Temporal lobe (tissue), 4 donors: ENCODE measurements at places on chromosomes 12 and 14. TPM values are rescaled to one million over a fixed set of nuclear protein-coding genes. Genes with fewer than 3 reads are reported as not detected.

The RPGRIP1 gene
- not detected for total RNA-seq

The DIO3 gene
- total RNA-seq, result 0.49 TPM

The SOS2 gene
- total RNA-seq, result 65.6 TPM

The KIF26A gene
- total RNA-seq, result 9.1 TPM

The PYGL gene
- total RNA-seq, result 8.1 TPM

The CCDC177 gene
- 4.2 TPM for total RNA-seq

The HOXC10 gene
- not detected for total RNA-seq

The C14orf93 gene
- 3.2 TPM for total RNA-seq

The DAO gene
- total RNA-seq, result not detected

The PCBP2 gene
- 259 TPM for total RNA-seq

The EML5 gene
- total RNA-seq, result 20.7 TPM

The NOC4L gene
- total RNA-seq, result 6.9 TPM

The SLCO1B1 gene
- not detected for total RNA-seq

The PXMP2 gene
- 21.9 TPM for total RNA-seq

The HDAC7 gene
- 10.8 TPM for total RNA-seq

The APOF gene
- total RNA-seq, result not detected

The LIN7A gene
- total RNA-seq, result 28.5 TPM

The NXPH4 gene
- total RNA-seq, result 1.7 TPM

The SLC10A1 gene
- total RNA-seq, result not detected

The EGLN3 gene
- 9.6 TPM for total RNA-seq

The TTC9 gene
- total RNA-seq, result 20.9 TPM

The CRIP1 gene
- total RNA-seq, result 2.0 TPM

The TCL1B gene
- not detected for total RNA-seq

The ACSM4 gene
- not detected for total RNA-seq

The SLC5A8 gene
- 2.2 TPM for total RNA-seq

The HCAR2 gene
- not detected for total RNA-seq

The TIGAR gene
- 2.5 TPM for total RNA-seq

The RNASE3 gene
- total RNA-seq, result not detected

The TAS2R9 gene
- 0.25 TPM for total RNA-seq

The TMTC2 gene
- total RNA-seq, result 23.4 TPM

The NANOG gene
- not detected for total RNA-seq

The AKAP5 gene
- total RNA-seq, result 17.0 TPM

The OVCH1 gene
- total RNA-seq, result 0.25 TPM

The CELA1 gene
- total RNA-seq, result not detected

The FAM90A1 gene
- not detected for total RNA-seq

The FOXA1 gene
- not detected for total RNA-seq

The TEX22 gene
- 0.25 TPM for total RNA-seq

The ASCL4 gene
- total RNA-seq, result not detected

The GCH1 gene
- total RNA-seq, result 0.98 TPM

The DDX23 gene
- total RNA-seq, result 53.1 TPM

The PRIMA1 gene
- under 0.01 TPM for total RNA-seq

The RND1 gene
- total RNA-seq, result 27.5 TPM

The CIROP gene
- not detected for total RNA-seq

The OR10AD1 gene
- total RNA-seq, result not detected

The CDCA3 gene
- total RNA-seq, result 2.7 TPM

The OGFOD2 gene
- total RNA-seq, result 4.9 TPM

The TMX1 gene
- 16.2 TPM for total RNA-seq

The OTOGL gene
- 0.25 TPM for total RNA-seq

The C12orf54 gene
- total RNA-seq, result not detected

The DBX2 gene
- 2.2 TPM for total RNA-seq

The EXOC3L4 gene
- total RNA-seq, result not detected

The PRPH gene
- total RNA-seq, result 2.2 TPM

The GALC gene
- total RNA-seq, result 30.5 TPM
